Spinal cord (tissue), 10 donors: ENCODE measurements at places on chromosomes 7 and 10. TPM values are rescaled to one million over a fixed set of nuclear protein-coding genes. Genes with fewer than 3 reads are reported as not detected.

Gene NEUROG3
- not detected for total RNA-seq

- no peak for DNase-seq
These were observed at the start of gene MEST for GRCh38 chr7:130491841-130492522. Gene MEST (plus strand): TSS chr7:130492085. CDS start chr7:130492314, 229 bp downstream.

- no peak for DNase-seq
These were observed 686.5 kb downstream of the LRMDA start for GRCh38 chr10:76117949-76118348.

GRCh38 chr7:77433901-77434300, 17.8 kb upstream of the GSAP start:
- DNase-seq = no peak

- DNase-seq = no peak
These were observed 56.1 kb upstream of the ARID5B start for GRCh38 chr10:61845196-61845949.

Gene CTAGE15
- 0.50 TPM for total RNA-seq

Gene PALD1
- 10.0 TPM for total RNA-seq

Gene FOXP2
- 27.5 TPM for total RNA-seq

GRCh38 chr10:43136995-43137716, 1.1 kb upstream of the CSGALNACT2 start:
- DNase-seq = no peak

DNA sequence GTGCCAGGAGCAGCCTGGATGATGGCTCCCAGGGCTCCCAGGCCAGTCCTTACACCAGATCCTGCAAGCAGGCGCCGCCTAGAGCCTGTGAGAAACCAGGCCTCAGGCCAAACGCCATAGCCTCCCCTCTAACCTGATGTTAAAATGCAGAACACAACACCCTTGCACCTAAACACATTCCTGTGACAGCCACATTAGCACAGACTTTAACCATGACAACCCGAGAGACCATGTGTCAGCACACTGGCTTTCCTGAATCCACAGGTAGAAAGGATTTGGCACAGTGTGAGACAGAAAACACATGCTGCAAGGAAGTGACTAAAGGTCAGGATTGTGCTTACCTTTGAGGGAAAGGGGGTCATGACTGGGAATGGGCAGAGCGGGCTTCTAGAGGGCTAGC, 59.9 kb downstream of the SGMS1 start:
- no peak for DNase-seq

Gene GBX1
- total RNA-seq = 1.3 TPM

GRCh38 chr7:76330673-76331072, 28.1 kb downstream of the YWHAG start:
- DNase-seq = no peak

Gene ZNF488
- 8.2 TPM for total RNA-seq

Gene DNAJC12
- total RNA-seq = 15.5 TPM

DNA sequence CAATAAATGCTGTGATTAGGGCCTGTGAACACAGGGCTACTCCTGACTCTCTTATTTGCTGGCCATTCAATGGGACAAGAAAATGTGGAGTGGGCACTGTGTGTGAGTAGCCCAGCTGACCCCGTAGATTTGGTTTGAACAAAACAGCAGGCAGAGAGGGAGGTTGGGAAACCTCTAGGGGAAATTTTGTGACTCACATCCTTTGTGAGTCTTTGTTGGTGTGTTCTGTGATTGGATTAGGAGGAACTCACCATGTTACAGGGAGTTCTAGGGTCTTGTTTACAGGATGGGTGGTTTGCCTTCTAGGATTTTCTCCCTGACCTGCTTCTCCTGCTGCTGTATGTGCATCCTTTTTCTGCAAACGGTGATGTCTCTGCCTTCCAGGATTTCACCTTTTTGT, 128.3 kb upstream of the MKI67 start:
- DNase-seq = no peak

GRCh38 chr7:40301486-40302068, 166.8 kb downstream of the SUGCT start:
- no peak for DNase-seq

Gene FAM200A
- 12.4 TPM for total RNA-seq
